T-helper 9 cell (primary cell): ENCODE measurements at places on chromosomes 16 and 17.

DNA sequence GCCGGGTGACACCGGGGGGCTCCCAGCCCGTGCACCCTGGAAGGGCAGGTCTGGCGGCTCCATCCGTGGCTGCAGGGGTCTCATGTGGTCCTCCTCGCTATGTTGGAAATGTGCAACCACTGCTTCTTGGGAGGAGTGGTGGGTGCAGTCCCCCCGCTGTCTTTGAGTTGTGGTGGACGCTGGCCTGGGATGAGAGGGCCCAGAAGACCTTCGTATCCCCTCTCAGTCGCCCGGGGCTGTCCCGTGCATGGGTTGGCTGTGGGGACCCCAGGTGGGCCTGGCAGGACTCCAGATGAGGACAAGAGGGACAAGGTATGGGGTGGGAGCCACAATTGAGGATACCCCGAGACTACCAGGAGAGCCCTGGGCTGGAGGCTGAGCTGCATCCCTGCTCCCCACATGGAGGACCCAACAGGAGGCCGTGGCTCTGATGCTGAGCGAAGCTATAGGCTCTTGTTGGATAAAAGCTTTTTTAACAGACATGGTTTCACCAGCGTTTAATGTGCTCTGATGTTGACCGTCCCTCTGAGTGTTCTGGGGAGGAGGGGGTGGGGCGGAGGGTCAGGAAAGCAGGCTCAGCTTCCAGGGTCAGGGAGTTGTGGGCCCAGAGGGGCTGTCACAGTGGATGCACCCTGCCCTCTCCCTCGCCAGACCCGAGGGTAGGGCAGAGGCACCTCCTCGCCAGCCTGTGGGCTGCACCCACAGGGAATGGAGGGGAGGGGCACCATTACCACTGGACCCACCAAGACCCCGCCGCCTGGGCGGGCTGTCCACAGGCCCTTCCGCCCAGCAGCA lies 5.4 kb downstream of the SPATA2L start:
- no peak for DNase-seq

DNA sequence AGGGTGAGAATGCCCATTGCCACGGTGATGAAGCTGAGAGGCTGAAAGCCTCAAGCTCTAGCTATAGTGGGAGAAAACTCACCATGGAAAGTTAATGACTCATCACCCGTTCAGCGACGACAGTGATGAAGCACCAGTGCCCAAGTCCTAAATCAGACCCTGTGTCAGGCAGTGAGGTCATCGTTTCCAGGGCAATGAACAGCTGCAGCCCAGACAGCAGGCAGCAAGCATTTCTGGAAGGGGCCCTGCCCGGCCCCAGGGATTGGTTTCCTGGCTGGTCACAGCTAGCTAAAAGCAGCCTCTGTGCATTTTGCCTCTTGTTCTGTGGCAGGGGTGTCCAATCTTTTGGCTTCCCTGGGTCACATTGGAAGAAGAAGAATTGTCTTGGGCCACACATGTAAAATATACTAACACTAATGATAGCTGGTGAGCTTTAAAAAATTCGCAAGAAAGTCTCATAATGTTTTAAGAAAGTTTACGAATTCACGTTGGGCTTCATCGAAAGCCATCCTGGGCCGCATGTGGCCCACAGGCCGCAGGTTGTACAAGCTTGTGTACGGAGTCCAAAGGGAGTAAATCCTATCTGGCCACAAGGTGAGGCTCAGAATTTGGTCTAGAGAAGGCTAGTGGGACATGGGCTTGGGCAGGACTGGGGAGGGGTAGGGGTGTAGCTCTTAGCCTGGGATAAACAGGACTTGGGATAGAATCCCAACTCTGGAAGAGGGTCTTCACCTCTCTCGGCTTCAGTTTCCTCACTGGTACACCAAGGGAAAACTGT lies 40.6 kb downstream of the MIS12 start:
- no peak for DNase-seq

DNA sequence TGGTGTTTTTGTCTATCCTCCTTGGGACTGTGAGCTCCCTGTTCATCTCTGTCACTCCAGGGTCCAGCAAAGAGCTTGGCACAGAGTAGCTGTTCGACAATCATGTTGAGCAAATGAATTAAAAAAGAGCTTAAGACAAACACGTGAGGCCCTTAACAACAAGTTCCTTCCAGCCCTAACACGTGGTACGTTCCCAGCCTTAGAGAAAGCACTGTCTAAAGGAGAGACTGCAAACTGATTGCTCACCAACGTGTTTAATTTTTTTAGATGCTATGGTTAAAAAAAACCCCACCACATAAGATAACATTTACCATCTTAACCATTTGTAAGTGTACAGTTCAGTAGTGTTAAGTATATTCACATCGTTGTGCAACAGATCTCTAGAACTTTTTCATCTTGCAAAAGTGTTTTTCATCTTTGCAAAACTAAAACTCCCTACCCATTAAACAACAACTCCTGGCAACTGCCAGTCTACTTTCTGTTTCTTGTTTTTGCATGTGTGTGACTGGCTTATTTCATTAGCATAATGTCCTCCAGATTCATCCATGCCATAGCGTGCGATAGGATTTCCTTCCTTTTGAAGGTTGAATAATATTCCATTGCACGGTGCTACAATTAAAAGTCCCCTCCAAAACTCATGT lies 28.2 kb downstream of the LAT start:
- DNase-seq = no peak

- no peak for DNase-seq
These were observed 10.3 kb downstream of the MPP3 start for GRCh38 chr17:43822570-43823190.
